Mucosa of descending colon (tissue), 3 donors: ENCODE measurements at places on chromosomes 11 and 22. TPM values are rescaled to one million over a fixed set of nuclear protein-coding genes. Genes with fewer than 3 reads are reported as not detected.

GRCh38 chr22:35384975-35385588 is 4.2 kb downstream of the HMOX1 start:
- DNase-seq: no peak

GRCh38 chr11:20113149-20113438 is 47.2 kb downstream of the DBX1 start:
- DNase-seq: no peak

The MS4A15 gene
- total RNA-seq: not detected

DNA sequence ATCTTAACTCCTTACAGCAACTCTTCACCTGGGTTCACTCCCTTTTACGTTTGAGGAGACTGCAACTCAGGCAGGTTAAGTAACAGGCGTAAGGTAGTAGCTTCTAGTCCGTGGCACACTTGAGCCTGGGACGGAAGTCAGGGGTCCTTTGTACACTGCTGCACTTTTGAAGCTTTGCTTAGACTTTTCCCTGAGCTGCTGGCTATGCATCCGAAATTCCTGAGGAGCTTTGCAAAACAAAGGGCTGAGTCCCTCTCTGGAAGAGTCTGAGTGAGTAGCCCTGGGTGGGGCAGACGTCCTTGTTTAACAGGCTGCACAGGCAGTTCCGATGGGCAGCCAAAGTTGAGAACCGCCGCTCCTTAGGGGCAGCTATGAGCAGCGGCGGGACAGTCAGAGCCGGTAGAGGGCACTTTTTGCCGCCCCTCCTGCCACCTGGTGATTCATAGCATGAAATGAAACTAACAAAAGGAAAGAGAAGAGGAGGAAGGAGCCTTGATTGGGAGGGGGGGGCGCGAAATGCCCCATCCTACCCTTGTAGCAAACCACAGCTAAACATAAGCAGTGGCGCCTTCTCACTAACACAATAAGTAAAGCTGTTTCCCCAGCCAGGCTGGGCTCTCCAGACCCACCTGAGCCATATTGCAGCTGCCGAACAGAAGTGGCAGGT is 1.4 kb downstream of the TMEM109 start:
- peak; percentile 70 for DNase-seq

- DNase-seq: no peak
These were observed 100.5 kb upstream of the RRM1 start for GRCh38 chr11:3994030-3994640.

DNA sequence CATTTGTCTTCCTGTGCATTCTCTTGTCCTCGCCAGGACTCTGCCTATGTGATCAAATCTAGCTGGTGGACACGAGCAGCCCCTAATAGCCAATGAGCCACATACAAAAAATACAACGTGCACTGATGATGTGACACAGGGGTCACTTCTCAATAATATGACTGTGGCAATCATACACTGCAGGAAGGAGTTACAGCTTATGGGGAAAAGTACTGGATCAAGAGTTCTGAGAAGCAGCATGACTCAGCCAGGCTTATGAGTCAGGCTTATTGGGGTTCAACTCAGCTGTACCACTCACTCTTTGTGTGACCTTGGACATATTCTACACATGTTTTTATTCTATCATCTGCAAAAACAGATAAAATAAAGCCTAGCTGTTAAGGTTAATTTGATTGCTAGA is 889.4 kb upstream of the TENM4 start:
- no peak for DNase-seq

GRCh38 chr22:39470451-39471291 is 13.9 kb downstream of the MGAT3 start:
- DNase-seq: no peak

The KCNJ11 gene
- 1.2 TPM for total RNA-seq
